ENCODE measurements at places on chromosomes 13 and 19.

- DNase-seq, result no peak
Measured at GRCh38 chr13:112997188-112998130, 28.4 kb downstream of the MCF2L start.

GRCh38 chr19:28492201-28492600, 720.8 kb downstream of the UQCRFS1 start:
- no peak for DNase-seq

DNA sequence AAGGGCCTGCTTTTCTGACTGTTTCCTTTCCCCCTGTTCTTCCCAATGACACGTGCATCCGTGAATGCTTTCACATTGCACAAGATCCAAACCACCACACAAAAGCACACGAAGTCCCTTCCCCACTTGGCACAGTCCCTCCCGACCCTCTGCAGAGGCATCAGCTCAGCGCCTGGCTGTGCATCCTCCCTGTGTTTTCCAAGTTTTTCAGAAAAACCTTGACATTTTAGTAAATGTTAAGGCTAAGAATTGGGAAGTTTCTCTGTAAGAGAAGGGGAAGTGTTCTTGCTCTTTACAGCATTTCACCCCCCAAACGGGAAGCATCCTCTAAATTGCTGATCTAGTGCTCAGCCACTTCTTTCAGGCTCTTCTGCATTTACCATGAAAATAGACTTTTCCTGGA, 94.5 kb upstream of the TM9SF2 start:
- no peak for DNase-seq

- no peak for DNase-seq
Measured at GRCh38 chr13:94608586-94608985, 6.9 kb downstream of the GPR180 start.

DNA sequence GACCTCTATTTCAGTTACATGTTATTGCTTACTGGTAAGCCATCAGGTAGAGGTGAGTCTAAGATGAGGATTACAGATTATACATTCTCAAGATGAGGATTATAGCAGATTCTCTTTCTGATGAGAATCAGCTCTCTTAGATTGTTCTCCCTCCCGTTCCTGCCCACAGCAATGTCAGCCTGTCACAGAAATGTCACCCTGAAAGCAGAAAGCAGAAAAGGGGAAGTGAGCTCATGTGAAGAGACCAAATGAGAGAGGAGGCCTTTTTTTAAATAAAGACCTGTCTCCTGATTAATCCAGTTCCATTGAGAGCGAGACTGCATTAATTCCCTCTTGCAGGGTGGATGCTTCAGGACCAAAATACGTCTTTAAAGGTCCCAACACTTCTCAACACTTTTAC, 445.6 kb downstream of the KCTD12 start:
- no peak for DNase-seq

DNA sequence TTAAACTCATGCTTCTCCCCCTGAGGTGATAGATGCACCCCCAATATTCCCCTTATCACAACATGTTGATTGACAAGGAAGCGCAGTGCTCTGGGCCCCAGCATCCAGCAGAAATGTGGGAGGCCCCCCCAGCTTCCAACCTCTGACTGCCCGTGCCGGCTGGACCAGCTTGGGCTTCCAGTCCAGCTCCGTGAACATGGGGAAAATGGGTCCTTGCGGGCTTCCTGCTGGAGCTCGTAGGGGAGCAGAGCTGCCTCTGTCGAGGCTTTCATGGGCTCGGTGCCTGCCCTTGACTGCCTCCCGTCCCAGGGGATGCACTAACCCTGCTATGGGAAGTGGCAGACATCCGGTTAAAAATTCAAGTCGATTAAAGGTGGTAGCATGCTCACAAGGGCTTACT, 188.9 kb downstream of the COL4A1 start:
- no peak for DNase-seq

All from T follicular helper cell (primary cell).